ENCODE measurements at places on chromosomes 16 and 17.

DNA sequence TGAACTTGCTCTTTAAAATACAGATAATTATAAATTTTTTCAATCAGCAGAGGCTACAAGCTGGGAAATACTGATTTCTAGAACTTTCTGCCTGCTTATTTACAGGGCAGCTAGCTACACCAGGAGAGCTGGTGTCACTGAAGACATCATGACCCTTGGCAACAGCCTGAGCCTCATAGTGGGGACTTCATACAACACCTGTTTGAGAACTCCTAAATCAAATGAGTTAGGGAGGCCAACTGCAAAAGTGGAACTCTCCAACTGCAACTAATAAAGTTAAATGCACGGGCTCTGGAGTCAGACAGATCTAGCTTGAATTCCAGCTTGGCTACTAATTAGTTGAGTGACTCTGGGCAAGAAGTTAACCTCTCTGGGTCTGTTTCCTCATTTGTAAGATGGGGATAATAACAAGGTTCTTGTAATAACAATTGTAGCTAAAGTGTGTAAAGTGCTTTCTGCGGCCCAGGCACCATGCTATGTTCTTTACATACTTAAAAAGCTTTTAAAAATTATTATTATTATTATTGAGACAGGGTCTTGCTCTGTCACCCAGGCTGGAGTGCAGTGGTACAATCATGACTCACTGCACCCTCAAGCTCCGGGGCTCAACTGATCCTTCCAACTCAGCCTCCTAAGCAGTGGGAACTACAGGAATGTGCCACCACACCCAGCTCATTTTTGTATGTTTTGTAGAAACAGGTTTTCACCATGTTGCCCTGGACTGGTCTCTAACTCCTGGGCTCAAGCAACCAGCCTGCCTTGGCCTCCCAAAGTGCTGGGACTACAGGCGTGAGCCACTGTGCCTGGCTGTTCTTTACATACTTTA lies 33.4 kb downstream of the VAC14 start:
- no peak for DNase-seq

- DNase-seq = no peak
Measured at GRCh38 chr17:62653826-62654761, 26.6 kb downstream of the MRC2 start.

GRCh38 chr17:31314782-31315100 lies 887 bp upstream of the EVI2B start:
- DNase-seq = no peak

DNA sequence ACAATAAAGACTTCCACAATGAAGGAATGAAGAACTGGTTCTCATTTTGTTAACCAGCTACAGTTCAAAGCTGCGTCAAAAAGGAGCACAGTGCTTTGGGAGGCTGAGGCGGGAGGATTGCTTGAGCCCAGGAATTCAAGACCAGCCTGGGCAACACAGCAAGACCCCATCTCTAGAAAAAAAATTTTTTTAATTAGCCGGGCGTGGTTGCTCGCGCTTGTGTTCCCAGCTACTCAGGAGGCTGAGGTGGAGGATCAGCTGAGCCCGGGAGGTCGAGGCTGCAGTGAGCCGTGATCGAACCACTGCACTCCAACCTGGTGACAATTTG lies 764 bp upstream of the SLC6A4 start:
- no peak for DNase-seq

DNA sequence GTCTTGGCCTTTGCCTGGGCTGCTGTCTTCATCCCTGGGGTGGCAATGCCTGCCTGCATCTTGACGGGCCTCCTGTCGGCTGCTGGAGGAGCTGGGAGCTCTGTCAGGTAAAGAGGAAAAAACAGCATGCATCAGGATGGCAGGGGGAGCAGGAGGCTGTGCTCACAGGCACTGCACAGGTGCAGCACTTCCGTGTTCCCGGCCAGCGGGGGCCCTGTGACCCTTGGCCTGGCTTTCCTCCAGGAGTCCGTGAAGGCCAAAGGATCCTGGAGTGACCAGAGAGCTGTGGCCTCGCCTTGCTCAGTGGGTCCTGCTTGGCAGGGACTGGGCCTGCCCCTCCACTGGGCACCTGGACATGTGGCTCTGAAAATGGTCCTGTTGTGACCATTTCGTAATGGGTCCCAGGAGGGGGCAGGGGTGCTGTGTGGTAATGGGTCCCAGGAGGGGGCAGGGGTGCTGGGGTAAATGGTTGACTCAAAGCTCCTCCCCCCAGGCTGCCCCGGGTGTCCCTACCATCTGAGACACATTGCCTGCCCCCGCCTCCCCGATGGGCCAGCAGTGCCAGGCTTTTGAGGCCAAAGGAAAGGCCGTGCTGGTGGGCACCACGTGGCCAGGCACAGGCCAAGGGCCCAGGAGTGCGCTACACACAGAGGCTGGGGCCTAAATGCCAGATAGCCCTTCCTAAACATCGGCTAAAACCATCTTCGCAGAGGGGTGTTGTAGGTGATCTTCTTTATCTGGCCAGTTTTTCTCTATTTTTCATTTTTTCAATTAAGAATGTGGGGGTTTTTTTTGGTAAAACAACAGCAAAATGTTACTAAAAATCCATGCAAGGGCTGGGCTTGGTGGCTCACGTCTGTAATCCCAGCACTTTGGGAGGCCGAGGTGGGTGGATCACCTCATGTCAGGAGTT lies 4.0 kb upstream of the FASN start:
- no peak for DNase-seq

- no peak for DNase-seq
Measured at GRCh38 chr17:79335456-79335855, 260.8 kb downstream of the ENGASE start.

- no peak for DNase-seq
Measured at GRCh38 chr16:72357910-72358309, 186.0 kb upstream of the PMFBP1 start.

DNA sequence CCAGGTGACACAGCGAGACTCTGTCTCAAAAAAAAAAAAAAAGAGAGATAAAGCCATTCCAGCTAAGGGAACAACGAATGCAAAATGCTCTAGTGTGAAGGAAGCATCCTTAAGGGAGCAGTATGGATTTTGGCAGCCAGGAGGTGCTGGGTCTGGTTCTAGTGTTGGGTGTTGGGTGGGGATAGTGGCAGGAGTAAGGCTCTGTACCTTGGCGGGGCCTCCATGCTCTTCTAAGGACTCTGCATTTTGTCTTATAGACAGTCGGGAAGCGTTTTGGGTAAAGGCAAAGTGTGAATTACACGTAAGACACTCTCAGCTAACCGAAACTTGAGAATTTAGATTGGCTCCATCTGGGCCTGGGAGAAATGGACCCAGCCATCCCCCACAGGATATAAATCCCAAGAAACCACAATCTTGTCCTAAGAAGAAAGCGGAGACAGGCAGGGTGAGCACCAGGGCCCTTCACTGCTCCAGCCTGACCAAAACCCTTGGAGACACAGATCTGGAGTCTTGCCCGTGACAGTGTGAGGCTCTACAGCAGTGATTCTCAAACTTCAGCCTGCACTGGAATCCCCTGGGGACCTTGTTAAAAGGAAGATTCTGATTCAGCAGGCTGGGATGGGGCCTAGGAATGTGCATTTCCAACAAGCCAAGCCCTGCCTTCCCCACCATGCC lies 33.1 kb upstream of the PHB1 start:
- no peak for DNase-seq

DNA sequence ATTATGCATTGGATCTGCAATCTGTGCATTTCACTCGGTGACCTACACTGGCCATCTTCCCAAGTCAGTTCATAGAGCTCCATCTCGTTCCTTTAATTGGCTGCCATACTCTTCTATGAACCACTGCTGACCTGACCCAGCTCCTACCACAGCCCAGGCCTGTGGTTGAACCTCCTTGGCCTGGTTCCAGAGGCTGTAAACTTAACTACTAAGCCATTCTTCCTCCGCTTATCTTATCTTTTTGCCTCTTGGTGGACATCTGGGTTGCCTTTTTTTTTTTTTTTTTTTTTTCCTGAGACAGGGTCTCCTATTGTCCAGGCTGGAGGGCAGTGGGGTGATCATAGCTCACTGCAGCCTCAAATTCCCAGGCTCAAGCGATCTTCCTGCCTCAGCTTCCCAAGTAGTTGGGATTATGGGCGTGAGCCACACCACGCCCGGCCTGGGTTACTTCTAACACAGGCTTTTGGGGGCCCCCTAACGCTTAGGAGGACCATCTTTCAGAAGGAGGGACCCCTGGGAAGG lies 18.3 kb downstream of the COQ7 start:
- DNase-seq = no peak

DNA sequence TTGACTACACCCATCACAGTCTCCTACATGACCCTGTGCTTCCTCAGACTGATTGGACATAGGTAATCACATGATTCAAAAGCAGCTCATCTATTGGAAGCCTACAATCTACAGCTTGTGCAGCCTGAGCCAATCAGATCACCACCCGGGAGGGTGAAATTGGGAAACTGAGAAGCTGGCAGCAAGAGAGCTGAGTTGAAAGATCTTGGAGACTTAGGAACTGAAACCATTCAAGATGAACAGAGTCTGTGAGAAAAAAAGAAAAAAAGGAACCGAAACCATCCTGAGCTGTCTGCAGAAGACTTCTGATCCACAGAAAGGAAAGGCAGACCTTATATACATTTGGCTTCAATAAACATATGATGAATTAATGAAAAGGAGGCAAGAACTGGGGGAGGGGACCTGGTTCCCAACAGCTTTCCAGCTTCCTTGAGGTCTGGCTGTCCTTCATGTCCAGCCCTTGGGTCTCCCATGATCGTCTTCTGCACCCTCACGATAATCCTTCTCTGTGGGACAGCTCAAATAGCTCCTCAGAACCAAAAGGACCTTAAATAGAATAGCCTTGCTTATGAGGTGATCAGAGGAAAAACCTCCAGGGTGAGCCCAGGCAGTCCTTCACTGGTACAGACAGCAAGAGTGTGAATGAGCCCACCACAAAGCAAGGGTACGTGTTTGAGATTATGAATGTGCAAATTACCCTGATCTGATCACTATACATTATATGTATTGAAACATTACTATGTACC lies 32.6 kb downstream of the PLXDC1 start:
- no peak for DNase-seq

DNA sequence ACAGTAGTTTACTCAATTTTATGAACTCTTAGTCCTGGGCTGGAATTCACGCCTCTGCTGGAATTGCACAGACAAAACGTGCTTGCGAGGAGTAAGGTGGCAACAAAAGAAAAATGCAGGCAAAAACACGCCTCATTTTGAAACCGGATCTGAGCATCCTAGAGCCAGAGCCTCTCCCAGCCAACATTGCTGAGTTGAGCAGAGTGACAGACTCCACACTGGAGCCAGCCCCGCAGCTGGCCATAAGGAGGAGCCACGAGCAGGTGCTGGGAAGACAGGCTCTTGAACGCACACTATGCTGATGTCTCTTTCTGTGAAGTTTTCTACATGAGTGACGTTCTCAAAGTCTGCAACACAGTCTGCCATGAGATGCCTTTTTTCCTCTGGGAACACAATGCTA lies 14.6 kb upstream of the HSBP1 start:
- DNase-seq = no peak

DNA sequence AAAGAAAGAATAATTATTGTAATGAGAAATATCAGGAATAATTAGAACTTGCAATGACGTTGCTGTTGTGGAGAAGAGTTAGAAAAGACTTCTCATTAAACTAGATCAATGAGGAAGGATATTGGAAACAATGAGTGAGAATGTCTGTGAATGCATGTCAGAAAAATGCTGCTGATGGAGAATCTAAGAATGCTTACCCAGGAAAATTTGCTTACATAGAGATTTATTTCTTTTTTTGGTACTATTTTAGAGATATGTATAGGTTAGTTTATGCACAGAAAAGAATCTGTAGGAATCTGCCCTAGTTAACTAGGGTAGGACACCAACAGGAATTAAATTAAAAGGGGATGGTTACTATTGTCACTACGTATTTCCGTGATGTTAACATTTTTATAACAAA lies 140.2 kb downstream of the USP31 start:
- no peak for DNase-seq

- no peak for DNase-seq
Measured at GRCh38 chr17:7739746-7740145, 22.2 kb downstream of the DNAH2 start.

- no peak for DNase-seq
Measured at GRCh38 chr17:65323049-65323448, 185.9 kb downstream of the RGS9 start.

DNA sequence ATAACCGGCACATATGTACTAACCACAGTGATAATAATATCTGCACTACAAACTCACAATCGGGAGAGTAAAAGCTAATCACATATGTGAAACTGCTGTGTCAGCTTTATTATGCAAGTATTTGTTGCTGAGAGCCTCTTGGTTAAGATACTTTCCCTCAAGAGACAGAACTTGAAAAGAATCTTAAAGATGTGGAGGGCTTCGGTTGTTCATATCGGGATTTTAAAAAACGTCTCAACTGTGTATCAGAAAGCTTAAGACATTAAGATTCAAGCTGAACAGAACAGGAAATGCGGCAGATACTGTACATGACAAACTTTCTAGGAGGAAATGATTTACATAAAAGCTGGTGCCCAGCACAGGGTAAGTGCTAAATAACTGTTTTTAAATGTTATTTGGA lies 27.5 kb upstream of the HLF start:
- DNase-seq = no peak

GRCh38 chr16:74888232-74888862 lies 96.6 kb downstream of the WDR59 start:
- no peak for DNase-seq

DNA sequence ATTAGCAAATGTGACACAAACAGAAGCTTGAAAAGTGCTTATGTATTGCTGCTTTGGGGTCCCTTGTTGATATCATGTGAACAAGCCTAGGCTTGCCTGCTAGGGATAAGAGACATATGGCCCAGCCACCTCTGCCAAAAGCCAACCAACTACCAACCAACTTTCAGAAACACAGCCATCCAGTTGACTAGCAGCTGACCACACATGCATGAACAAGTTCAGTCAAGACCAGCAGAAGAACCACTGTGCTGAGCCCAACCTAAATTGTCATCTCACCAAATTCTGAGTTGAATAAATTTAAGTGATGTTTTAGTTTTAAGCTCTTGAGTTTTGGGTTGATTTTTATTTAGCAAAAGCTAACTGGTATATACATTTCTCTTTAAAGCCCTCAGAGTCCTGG lies 3.5 kb downstream of the ERN2 start:
- no peak for DNase-seq

DNA sequence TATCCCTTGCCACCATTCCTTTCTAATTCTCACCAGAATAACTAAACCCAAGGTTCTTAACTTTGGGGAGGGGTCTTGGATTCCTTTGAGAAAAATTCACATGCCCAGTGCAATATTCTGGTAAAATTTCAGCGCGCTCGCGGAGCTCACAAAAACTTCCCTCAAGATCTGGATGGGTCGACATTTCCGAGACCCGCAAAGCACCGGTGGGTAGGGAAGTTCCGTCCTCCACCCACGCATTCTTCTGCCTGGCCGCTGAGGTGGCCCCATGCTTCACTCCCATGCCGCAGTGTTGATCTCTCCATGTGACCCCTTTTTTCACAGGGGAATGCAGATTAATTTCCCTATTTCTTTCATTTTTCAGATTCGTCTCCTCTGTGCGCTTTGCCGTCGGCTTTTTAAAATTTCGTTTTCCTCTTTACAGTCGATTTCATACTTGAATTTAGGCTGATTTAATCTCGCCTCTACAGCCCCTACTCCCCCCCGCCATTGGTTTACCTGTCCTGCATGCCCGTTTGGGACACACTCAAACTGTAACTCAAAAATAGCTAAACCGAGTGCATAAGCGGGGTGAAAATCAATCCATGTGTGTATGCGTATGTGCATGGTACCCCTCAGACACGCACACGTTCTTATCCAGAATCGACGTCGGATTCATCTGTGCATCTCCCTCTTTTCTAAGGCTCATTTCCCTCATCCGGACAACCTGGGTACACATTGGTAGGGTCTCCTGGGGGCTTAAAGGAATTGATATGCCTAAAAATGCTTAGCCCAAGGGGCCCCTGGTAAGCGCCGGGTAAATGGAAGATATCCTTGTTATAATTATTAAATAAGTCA lies 1.4 kb upstream of the SP6 start:
- DNase-seq = no peak

- no peak for DNase-seq
Measured at GRCh38 chr16:891353-891740, 79.4 kb downstream of the LMF1 start.

All from Panc1 (cell line).